ENCODE measurements at places on chromosomes 5 and 9.
A peak's percentile ranks its signal among the peaks of the same experiment; 100 is the strongest.

GRCh38 chr5:306011-306805 is 15.3 kb upstream of the AHRR start:
- DNase-seq = no peak

GRCh38 chr5:37437711-37438110 is 58.6 kb downstream of the WDR70 start:
- DNase-seq = no peak

DNA sequence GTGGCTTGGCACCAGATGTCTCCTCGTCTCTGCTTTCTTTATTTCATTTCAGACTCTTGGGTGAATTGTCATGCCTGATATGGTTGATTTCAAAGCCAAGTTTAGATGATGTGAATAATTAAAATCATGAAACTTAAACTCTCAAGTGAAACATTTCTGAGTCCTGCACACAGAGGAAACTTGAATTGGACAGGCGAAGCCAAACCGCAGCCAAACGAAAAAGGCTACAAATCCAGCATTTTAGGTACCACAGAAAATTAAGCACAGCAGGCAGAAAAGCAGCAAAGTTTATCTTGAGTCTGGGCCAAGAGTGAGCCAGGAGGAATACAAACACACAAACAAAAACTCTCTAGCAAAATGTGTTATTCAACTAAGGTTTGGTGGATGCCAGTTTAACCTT is 659.8 kb upstream of the KLF4 start:
- no peak for DNase-seq

DNA sequence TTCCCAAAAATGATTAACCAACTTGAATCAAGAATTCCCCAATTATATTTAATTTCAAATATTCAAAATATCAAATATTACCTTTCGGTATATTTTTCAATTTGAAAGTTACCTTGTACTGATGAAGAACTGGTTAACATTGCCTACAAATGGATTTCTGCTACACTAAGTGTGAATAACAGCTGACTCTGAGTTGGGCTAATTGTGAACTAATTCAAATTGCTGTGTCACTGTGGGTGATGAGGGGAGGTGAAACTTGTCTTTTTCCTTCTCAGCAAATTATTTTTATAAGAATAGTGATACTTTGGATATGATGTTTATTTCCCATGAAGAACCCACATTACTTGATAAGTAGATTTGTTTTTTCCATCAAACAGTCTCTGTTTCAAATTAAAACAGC is 103.4 kb upstream of the RPS23 start:
- DNase-seq = no peak

DNA sequence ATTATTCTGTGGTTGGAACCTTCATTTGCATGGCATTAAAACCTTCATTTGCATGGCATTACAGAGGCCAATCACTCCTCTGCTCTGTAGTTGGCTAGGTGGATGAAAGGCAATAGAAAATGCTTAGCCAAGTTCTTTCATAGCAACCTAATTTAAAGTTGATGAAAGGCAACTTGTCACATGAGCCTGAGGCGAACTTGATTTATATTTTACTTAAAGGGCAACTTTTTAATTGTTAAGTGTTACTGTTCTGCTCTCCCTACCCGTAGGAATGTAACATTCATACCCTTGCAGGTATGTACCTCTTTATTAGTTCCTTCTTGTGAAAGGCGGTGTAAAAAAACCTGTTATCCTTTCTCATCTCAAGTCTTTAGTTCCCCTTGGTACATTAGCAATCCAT is 7.9 kb upstream of the ERMP1 start:
- DNase-seq = peak; percentile 22

DNA sequence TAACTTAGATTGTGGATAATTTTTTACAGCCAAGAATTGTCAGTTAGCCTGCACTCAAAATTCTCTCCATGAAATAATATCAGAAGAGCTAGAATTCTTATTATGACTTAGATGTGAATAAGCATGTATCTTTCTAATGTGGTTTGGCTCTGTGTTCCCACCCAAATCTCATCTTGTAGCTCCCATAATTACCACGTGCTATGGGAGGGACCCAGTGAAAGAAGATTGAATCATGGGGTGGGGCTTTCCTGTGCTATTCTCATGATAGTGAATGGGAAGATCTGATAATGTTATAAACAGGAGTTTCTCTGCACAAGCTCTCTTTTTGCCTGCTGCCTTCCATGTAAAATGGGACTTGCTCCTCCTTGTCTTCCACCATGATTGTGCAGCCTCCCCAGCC is 176.8 kb downstream of the MAT2B start:
- no peak for DNase-seq

DNA sequence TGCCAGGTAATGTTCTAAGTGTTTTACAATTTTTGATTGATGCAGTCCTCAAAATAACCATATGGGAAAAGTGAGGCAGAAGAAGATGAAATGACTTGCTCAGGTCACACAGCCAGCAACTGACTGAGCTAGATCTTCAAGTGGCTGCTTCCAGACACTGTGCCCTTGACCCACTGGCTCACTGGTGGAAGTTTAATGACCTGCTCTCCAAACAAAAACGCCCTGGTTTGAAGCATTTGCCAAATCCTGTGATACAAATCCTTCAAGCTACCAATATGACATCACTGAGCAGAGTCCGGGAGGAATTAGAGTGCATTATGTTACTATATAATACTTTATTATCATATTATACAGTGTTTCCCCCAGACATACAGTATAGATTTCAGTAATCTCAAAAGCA is 459.4 kb downstream of the GADD45G start:
- no peak for DNase-seq

DNA sequence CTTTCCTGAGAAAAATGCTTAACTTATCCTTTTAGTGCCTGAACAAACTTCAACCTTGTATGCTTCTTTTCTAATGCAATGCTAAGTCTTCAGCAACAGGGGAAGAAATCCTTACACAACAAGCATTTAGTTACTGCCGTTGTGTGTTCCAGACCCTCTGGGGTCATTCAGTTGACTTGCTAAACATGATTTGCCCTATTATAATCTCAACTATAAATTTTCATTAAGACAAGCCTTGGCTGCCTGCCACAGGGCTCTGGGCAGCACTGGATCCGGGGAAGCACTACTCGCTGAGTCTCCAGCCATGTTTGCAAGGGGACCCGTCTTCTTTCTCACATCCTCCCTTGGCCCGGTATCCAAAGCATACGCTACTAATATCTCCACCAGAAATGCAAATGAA is 58.1 kb downstream of the PTCH1 start:
- DNase-seq = no peak

GRCh38 chr5:157475432-157475831 is 15.4 kb downstream of the NIPAL4 start:
- no peak for DNase-seq

GRCh38 chr5:118679264-118679940 is 308.9 kb downstream of the DTWD2 start:
- no peak for DNase-seq

GRCh38 chr5:142287096-142287972 is 37.5 kb downstream of the SPRY4 start:
- no peak for DNase-seq

DNA sequence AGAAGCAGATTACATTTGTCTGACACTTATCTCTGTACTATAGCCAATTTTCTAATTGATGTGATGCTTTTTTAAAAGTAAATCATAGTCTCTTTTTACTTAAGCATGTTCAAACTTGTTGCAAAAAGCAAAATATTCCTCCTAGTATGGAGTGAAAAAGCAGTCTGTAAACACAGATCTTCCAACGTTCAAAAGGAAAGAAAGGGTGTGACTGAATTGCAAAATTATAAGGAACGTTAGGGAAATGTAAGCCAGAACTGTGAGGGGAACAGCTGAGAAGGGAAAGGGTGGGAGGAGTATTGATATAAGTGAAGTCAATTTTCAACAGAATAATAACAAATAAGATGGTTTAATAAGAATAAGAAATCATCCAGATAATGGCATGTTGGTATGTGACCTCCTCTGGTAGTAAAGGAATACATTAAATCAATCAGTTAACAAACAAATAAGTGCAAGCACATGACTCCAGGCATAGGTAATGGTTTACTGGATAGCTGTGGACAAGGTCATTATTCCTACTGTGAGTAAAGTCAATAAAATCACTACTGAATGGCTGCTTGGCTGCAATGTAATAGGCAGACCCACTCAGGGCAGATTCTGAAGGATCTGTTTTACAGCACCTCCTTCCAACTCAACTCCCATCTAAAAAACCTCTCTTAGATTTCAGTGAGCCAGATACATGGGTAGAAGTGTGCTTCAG is 239.1 kb upstream of the NMUR2 start:
- DNase-seq = no peak

DNA sequence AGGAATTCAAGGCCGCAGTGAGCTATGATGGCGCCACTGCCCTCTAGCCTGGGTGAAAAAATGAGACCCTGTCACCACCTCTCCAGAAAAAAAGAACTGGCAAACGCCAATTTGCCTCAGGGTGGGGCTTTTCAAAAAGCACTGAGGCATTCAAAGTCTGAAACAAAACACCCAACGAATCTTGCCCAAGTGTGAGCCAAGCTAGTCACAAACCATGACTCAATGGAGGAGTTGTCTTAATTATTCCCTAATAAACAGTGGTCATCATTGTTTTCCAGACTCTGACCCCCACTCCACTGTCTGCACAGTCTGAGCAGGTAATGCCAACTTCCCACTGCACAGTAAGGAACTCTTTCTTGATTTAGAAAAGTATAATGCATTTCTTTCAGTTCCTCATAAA is 16.8 kb downstream of the FRMD3 start:
- DNase-seq = no peak

- DNase-seq = no peak
These were observed 20.0 kb upstream of the SCGB3A1 start for GRCh38 chr5:180611140-180611850.

GRCh38 chr5:16135506-16135905 is 44.1 kb downstream of the MARCHF11 start:
- DNase-seq = no peak

DNA sequence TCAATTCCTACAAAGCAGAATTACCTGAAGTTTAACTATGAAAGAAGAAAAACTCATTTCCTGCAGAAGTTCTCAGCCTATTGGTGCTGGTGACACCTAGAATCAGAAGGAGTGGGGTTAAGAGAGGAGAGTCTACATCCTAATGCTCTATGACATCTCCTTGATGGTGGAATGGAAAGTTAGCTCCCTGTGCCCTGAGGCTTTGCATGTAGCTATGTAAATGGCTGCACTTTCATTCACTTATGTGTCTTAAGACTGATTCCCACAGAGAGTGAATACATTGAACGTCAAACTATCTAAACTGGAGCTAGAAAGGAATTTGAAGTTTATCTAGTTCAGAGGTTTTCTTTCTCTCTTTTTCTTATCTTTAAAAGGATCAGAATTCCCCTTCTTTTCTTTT is 52.1 kb upstream of the ADRB2 start:
- no peak for DNase-seq

DNA sequence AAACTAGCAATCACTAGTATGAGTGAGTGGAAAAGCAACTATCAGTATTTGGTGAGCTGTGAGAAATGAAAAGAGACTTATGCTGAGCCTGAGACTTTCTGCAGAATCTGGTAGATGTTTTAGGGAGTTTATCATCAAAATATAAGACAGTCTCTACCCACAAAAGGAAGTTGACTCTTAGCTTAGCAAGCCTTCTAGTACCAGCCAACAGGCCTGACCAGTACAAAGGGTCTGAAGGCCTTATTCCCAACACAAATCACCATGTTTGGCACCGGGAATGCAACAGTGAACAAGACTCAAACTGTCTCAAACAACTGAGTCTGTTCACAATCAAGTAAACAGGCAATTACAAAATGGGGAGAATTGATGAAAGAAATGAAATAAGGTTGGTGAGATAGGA is 244.4 kb downstream of the CWC27 start:
- no peak for DNase-seq

GRCh38 chr9:131240047-131240921 is 36.0 kb downstream of the FAM78A start:
- no peak for DNase-seq

DNA sequence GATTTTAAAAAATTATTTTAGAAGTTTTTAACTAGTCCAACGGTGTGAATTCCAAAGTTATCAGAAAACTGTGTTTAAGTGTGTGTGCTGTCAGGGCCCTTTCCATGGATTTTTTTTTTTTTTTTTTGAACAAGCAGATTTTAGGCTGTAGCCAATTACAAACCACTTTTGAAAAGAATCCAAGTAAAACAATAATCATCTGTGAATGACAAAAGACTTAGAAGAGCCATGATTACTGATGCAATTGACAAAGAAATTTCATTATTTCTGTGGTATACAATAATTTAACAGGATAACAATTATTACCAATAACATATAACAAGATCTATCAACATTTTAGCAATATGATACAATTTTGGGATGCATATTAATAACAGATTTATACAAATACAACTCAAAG is 16.2 kb upstream of the PAIP1 start:
- DNase-seq = no peak

GRCh38 chr5:31963358-31964006 is 210.6 kb downstream of the GOLPH3 start:
- DNase-seq = no peak

GRCh38 chr5:175248416-175248905 is 195.5 kb downstream of the DRD1 start:
- DNase-seq = no peak

GRCh38 chr5:150757087-150757649 is 1.6 kb downstream of the DCTN4 start:
- DNase-seq = no peak

DNA sequence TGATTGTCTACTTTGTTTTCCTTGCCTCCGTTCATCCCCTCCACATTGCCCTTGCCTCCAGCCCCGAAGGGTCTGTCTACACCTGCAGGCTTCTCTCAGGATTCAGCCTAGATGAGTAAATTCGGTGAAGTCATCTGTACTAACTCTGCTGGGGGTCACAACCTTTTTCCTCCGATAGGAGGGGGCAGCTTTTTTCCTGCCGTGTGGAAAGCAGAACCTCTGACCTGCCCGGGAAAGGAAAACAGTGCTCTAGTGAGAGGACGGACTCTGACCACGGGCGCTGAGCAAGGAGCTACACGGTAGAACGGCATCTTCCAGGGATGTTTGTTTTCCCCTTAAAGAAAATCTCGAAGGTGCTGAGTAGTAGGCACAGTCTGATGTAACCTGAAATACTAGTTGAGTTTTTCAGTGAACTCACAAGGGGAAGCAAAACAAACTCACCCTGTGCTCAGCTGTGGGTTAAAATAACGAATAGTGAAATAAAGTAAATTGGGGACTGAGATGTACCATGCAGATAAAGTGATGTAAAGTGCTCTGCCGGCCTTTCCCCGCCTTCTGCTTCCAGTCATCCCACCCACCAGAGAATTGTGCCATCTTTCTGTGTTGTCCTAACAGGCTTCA is 281.8 kb downstream of the AOPEP start:
- no peak for DNase-seq

DNA sequence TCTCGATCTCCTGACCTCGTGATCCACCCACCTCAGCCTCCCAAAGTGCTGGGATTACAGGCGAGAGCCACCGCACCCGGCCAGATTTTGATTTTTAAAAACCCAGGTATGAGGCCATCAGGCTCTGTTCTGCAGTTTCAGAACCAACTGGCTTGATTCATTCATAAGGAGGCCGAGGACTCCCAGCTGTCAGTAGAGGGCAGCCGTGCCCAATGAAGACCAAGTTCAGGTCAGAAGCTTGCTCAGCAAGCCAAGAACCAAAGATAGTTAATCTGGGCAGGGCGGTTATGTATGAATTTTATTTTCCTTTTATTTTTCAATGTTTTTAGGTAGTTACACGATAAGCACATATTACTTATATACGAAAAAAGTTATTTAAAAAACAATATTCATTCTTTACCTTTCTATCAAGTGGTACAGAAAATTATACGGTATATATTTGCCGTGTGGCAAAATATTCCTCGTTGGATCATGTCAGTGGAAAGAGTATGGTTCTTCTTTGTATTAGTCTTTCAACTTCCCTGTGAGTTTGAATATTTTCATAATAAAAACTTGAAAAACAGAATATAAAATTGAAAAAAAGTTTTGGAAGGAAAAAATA is 18.0 kb downstream of the MGAT1 start:
- DNase-seq = peak; percentile 80
